ENCODE measurements at places on chromosomes 2 and 18. TPM values are rescaled to one million over a fixed set of nuclear protein-coding genes. Genes with fewer than 3 reads are reported as not detected.

Gene IL1R1
- polyA plus RNA-seq = 29.5 TPM

Gene DPP10
- 10.2 TPM for polyA plus RNA-seq

Gene PXDN
- polyA plus RNA-seq = 147 TPM

Gene REG3G
- polyA plus RNA-seq = not detected

Gene LIPG
- polyA plus RNA-seq = 43.9 TPM

Gene INPP5D
- 6.7 TPM for polyA plus RNA-seq

Gene ANO7
- polyA plus RNA-seq = 2.1 TPM

Gene GBX2
- 0.61 TPM for polyA plus RNA-seq

Gene TSPYL6
- not detected for polyA plus RNA-seq

Gene CDK15
- polyA plus RNA-seq = 1.0 TPM

Gene FKBP7
- polyA plus RNA-seq = 47.8 TPM

Gene CYTIP
- polyA plus RNA-seq = 1.7 TPM

Gene HAUS1
- 42.3 TPM for polyA plus RNA-seq

Gene POTEI
- 0.50 TPM for polyA plus RNA-seq

Gene CHRNA1
- polyA plus RNA-seq = 4.3 TPM

Data from renal pelvis (tissue), 12 donors.